ENCODE measurements at places on chromosomes 4 and X.

GRCh38 chr4:86934147-86934770 lies 552 bp upstream of the AFF1 start:
- DNase-seq = no peak

DNA sequence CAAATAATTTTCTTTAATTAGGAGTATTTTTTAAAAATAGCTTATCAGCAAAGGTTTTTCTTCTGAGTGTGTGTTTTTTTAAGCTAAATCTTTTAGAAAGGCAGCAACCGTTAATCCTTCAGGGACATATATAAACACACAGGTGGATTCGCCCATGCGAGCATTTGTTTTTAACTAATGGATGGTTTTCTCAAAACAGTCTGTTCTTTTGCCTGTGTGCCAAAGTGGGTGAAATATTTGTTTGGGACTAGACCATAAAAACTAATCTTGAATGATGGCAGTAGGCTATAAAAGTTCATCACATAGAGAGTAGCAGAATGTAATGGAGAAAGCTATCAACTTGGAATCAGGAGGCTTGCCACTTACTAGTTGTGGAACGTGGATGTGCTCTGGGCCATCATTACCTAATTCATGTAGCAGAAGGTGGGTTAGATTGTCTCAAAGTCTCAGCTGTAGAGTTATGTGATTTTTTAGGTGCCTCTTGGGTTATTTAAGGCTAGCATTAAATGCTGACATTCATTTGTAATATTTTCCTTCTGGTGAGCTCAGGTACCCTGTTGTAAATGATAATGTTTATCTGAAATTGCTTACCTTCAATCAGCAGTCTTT lies 7.4 kb upstream of the TAPT1 start:
- DNase-seq = no peak

GRCh38 chr4:18318682-18319388 lies 297.3 kb upstream of the LCORL start:
- DNase-seq = no peak

- DNase-seq = peak; percentile 5
Measured at GRCh38 chrX:85244450-85245211, 840 bp downstream of the ZNF711 start.

DNA sequence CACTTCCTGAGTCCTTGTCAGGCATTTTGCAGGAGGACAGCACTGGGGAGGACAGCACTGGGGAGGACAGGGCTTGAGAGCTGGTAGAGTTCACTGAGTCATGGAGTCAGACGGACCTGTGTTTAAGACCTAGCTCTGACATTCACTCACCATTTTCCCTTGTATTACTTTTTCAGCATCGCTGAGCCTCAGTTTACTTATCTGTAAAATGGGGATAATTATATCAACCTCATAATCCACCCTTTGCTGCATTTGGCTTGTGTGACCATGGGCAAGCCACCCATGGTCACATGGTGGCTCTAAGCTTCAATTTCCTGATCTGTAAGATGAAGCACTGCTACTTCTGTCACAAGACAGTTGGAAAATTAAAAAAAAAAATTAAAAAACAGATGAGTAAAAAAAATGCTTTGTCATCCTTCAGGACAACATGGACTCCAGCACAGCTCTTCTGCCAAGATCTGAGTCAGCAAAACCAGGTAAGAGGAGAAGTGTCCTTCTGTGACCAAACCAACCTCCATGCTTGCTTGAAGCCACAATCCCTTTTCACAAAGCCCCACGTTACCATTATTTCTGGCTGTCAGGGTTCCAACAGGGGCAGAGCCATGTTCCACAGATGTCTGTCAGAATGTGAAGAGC lies 275.5 kb downstream of the RAB28 start:
- no peak for DNase-seq

GRCh38 chrX:114798907-114799306 lies 215.0 kb downstream of the HTR2C start:
- no peak for DNase-seq

GRCh38 chrX:104156630-104157529 lies at the start of gene SLC25A53:
Gene SLC25A53, minus strand, starts transcription at chrX:104157009. Its CDS starts 51,752 bp downstream, at chrX:104105257.
- DNase-seq = peak; percentile 75

- no peak for DNase-seq
Measured at GRCh38 chrX:101956556-101956955, 24.7 kb upstream of the ZMAT1 start.

- no peak for DNase-seq
Measured at GRCh38 chrX:84453351-84454246, 48.7 kb downstream of the HDX start.

GRCh38 chr4:111070390-111070789 lies 447.5 kb upstream of the PITX2 start:
- no peak for DNase-seq

DNA sequence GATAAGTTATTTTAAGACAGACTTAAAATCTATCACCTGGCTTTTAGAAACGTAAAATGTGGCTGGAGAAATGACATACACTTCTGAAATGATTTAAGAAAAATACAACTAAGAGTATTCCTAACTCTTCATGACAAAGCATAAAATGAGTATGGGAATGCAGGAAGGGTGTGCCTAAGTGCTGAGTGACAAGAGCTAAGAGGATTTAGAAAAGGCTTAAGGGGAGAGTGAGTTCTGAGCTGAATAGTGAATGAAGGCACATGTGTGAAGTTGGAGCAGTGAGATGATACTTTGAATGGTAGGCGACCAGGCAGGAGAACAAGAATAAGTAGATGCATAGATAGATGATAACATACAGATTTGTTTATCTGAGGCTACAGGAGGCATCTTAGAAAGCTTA lies 458.3 kb upstream of the TENM3 start:
- DNase-seq = no peak

DNA sequence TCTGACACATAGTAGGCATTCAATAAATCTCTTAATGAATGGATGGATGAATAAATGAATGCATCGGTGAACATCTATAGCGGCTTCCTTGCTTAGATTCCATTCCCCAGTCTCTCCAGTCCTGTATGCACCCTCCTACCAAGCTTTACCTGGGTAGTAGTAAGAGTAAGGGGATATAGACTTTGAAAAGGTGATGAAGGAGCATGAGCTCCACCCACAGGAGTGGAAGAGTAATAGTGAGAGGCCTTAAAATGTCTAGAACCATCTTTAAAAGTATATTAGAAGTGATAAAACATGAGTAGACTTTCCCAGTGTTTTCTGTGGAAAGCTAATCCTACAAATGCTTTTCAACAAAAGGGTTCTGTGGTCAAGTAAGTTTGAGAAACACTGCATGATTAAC lies 35.5 kb upstream of the GPC3 start:
- DNase-seq = no peak

- no peak for DNase-seq
Measured at GRCh38 chr4:7941111-7941964, 1.7 kb upstream of the AFAP1 start.

GRCh38 chr4:169815606-169816005 lies 57.9 kb upstream of the HPF1 start:
- DNase-seq = no peak

- DNase-seq = no peak
Measured at GRCh38 chrX:44349561-44349960, 6.1 kb upstream of the EFHC2 start.

DNA sequence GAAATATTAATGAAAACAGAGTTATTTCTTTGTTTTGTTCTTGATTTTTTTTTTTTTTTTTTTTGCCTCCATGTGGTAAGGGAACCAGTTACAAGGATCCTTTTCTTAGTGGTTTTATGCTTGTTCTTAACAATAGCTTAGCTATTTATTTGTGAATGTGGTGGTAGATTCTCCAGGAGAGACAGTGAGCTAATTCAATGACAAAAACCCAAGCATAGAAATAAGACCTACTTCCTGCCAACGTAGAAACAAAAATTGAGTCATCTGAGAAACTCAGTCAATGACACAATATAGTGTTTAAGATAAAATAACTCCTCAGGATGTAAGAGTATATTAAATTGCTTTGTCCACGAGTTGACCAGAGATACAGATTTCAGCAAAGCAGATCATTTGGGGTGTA lies 863.8 kb upstream of the PABPC4L start:
- DNase-seq = no peak

- no peak for DNase-seq
Measured at GRCh38 chr4:1366371-1367229, 19.6 kb downstream of the UVSSA start.

DNA sequence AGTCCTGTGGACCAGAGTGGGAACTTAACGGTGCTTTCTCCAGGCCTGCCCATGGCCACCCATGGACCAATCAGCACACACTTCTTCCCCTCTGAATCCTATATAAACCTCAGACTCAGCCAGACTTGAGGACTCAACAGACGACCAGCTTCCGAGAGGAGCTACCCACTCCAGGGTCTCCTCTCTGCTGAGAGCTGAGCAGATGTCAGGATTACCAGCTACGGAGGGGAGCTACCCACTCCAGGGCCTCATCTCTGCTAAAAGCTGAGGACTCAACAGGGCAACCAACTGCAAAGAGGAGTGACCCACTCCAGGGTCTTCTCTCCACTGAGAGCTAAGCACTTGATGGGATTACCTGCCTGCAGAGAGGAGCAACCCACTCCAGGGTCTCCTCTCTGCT lies 80.0 kb upstream of the DDX60 start:
- no peak for DNase-seq

- DNase-seq = no peak
Measured at GRCh38 chr4:71189471-71189870, 149.3 kb upstream of the SLC4A4 start.

DNA sequence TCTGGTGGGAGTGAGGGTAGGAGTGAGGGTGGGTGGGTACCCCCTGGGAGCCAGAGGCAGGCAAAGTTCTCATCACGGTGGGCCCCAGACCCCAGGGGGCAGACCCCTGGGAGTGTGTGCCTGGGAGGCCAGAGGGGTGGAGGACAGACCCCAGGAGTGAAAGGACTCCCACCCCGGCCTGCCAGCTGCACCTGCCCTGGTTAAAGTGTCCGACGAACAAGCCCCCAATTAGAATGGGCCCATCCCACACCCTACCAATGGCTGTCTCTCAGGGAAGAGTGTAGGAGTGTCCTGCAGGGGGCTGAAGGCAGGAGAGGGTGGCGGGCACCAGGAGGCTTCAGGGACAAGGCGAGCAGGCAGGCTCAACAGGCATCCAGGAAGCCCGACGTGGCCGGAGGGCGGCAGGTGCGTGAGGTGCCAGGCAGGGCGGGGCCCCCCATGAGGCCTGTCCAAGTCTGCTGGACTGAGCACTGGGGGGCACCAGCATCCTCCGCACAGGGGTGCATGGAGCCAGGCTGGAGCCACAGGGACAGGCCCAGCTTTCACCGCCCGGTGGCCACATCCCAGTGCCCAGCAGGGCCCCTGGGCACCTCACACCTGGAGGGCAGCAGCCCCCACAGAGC lies 8.7 kb downstream of the PDE6B start:
- DNase-seq = no peak

DNA sequence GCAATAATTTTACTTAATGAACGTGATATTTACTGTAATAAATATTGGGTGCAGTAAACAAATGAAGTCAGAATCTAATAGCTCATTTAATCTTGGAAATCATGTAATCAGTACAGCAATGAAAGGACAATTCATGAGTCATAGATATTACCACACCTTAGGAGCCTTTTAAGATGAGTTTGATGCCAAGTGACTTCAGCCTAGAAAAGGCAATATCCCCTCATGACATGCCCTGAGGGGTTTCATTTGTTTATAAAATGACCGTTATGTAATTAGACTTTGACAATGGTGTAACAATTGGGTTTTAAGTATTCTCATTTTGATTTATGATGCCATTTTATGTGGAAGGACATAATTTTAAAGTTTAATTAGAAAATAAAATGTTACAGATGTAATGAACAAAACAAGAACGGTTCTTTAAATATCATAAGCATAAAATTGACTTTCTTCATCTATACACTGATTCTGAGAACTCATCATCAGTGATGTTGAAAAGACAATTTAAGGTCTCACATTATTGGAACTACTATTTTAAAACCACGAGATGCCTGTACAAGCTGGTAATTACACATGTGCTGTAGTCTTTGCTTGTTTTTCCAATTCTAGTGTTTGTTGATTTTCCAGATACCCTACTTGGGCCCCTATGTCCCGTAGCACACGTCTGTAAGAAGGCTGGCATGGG lies 5.0 kb downstream of the FGF2 start:
- DNase-seq = no peak

DNA sequence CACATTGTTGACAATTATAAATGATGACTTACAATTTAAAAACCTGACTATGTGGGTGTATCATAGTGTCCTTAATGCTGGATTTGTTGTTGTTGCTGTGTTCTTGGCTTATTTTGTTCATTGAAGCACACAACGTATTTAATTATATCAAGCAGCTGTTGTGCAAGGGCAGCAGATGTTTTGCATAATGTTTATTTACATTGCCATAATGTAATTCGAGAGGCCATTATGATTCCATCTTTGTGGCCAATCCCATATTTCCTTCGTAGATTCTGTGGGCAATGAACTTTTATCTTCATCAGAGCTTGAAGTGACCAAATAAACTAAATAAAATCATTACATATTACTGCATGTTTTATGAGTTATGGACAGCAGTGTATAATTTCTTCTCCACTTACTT lies 422.6 kb upstream of the GALNTL6 start:
- no peak for DNase-seq

DNA sequence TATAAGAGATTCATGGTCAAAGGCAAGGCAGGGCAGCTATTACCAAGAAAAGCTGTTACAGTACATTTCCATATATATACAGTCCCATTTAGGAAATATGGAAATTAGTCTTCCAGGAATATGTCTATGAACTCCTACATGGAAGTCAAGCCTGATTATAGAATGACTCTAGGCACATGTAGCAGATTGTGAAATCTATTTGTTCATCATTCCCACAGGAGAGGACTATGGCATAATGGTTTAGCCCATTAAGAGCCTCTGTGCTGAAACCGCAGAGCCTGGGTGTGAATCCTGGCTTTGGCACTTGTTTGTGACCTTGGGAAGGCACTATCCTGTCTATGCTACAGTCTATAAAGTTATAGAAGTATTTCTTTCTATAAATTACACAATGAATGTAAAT lies 764.8 kb downstream of the RAPGEF2 start:
- no peak for DNase-seq

- no peak for DNase-seq
Measured at GRCh38 chr4:73731968-73732610, 8.3 kb upstream of the CXCL8 start.

- DNase-seq = peak; percentile 65
Measured at GRCh38 chr4:86935566-86935852, 698 bp downstream of the AFF1 start.

- DNase-seq = no peak
Measured at GRCh38 chr4:40340030-40340429, 4.9 kb downstream of the CHRNA9 start.

DNA sequence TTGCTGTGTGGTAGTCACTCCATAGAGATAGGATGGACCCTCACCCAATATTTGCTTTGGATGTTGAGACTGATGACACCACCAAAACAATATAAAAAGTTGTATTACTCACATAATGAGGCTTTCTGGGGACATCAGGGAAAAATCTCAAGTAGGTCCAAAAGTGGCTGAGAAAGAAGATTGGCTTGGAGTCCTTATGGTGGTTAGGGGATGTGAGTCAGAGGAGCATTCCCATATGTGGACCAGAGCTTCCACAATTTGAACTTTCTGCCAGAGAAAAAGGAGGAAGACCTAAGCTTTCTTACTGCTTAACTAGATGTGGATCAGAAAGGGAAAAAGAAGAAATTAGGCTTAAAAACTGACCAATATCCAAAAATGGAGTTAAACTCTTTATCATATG lies 460.5 kb downstream of the SH3BGRL start:
- no peak for DNase-seq
